Foreskin fibroblast (primary cell): ENCODE measurements at places on chromosomes 6 and 20.

- DNase-seq, result no peak
These were observed 50.8 kb downstream of the UTRN start for GRCh38 chr6:144335914-144336313.

- DNase-seq, result peak; percentile 60
These were observed 98.5 kb downstream of the ARMC2 start for GRCh38 chr6:108946695-108947094.

DNA sequence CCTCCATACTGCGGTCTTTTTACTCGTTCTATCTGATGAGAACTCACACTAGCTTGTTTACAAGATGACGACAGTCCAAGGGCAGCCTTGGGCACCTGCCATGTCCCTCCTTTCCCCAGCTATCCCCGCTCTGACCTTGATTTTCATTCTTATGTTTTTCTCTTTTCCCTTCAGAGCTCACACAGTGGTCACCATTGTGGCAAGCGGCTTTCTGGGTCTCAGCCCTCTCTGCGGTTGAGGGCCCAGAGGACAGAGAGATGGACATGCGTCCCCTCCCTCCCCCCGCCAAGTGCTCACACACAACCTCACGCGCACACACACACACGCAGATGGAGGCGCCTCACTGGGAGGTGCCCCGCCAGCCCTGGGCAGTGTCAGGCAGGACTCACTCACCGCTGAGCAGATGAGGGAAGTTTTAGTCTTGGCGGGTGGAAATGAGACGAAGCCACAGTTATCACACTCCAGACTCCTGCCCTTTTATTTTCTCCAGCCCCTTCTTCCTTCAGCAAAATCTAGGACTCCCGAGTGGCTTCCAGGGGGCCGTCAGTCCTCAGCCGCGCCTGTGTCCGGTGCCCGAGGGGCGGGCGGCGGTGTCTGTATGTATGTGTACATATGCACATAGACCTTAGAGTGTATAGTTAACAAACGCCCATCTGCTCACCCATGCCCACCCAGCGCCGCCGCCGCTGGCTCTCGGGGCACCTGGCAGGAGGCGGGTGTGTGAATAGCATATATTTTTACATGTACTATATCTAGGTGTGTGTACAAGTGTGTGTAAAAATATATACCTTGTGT lies 13.8 kb upstream of the MYL9 start:
- no peak for DNase-seq

DNA sequence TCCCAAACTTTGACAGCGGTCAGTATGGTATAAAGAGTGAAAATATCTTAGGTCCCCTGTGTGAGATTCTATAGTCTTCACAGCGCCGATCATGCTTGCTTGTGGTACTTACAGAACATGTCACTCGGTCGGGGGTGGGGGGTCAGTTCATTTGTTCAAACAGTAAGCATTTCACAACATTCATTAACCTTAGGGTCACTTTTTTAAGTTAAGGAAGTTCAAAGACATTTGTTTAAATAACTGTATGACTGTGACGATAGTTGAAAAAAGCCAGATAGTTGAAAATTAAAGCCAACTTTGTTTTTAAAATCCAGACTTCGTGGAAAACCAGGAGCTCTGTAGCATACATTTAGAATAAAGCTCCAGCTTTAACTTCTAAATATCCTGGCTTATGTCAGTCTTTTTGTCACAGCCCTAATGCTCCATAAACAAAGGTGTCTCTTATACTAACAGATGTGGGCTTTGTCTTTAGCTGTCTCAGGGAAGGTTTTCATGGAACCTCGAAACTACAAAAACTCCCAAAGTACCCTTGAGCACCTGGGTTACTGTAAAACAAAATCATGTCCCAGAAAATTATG lies 57.9 kb upstream of the PHACTR2 start:
- DNase-seq, result no peak

- peak; percentile 38 for DNase-seq
These were observed 2.2 kb upstream of the BFSP1 start for GRCh38 chr20:17533396-17533795.

GRCh38 chr20:62047666-62048345 lies 17.9 kb downstream of the TAF4 start:
- DNase-seq, result no peak

- no peak for DNase-seq
These were observed 73.7 kb downstream of the AFG1L start for GRCh38 chr6:108368431-108369030.

DNA sequence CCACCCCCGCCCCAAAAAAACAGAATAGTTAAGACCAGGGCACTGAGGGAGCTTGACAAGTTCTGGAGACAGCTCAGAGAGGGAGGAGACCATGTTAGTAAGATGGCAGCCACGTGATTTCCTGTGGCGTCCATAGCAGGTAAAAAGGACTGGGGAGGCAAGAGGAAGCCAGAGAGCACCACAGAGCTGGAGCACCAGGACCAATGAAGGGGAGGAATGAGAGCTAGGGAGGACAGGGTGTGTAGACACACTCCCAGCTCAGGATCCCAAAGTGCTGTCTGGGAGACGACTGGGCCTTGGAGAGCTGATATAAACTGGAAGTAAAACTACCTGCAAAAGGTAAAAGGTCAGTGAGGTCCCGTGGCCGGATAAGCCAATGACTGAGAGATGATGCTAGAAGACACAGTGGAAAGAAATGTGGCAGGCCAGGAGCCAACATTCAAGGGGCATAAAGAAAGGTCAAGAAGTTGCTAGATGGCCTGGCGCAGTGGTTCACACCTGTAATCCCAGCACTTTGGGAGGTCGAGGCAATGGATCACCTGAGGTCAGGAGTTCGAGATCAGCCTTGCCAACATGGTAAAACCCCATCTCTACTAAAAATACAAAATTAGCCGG lies 39.0 kb downstream of the SLC23A2 start:
- no peak for DNase-seq

GRCh38 chr20:23513164-23513563 lies 22.2 kb downstream of the CST8 start:
- no peak for DNase-seq

DNA sequence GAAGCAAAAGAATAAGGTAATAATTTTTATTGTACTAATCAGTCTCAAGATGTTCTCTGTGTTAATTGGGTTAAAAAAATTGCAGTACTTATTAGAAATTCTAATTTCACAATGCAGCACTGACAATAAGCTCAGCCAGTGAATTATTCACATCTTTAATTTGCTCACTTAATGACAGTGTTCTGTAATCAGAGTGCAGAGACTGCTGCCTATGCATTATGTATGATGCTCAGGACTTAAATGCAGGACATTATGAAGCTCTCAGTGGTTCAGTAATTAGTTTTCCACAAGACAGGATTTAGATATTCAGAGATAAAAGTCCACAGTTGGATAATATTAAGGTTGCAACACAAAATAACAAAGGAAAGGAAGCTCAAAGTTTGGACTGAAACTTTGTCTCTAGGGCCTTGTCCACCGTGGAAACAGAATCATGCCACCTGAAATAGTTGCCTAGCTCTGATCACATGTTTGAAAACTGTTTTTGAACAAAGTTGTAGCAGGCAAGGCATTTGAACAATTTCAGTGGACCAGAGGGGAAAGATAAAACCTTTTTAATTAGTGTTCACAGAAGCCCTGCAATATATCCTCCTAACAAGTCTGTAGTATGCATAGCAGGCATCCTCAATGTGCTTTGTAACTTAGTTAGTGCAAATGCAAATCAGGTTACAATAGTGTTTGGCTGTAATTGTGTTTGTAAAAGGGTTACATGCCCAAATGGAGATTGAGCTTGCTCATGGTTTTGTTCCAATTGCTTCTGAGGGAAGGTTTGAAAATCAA lies 23.7 kb upstream of the MMS22L start:
- DNase-seq, result no peak

DNA sequence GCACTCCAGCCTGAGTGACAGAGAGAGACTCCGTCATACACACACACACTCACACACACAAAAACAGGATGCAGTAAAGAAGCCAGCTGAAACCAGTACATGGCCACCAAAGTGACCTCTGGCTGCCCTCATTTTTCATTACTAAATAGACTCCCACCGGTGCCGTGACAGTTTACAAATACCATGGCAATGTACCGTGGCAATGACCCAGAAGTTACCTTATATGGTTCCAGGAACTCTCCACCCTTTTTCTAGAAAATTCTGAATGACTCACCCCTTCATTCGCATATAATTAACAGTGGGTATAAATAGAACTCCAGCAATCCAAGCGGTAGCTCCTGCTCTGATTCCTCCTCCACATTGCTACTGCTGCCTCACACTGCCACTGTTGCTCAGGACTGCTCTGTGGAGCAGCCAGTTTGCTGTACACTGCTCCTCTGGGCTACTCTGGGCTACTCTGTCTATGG lies 57.7 kb downstream of the SNX5 start:
- peak; percentile 82 for DNase-seq

- DNase-seq, result no peak
These were observed 7.2 kb downstream of the HLA-G start for GRCh38 chr6:29834564-29835436.

- no peak for DNase-seq
These were observed 5.9 kb upstream of the SLC12A5 start for GRCh38 chr20:46023148-46023484.

GRCh38 chr6:72657407-72658197 lies 35.7 kb downstream of the KCNQ5 start:
- peak; percentile 15 for DNase-seq

GRCh38 chr20:5670036-5670536 lies 80.1 kb upstream of the SHLD1 start:
- no peak for DNase-seq

- DNase-seq, result peak; percentile 74
These were observed 13.9 kb upstream of the ATG5 start for GRCh38 chr6:106339334-106340029.

- DNase-seq, result peak; percentile 7
These were observed 227.0 kb downstream of the BMP2 start for GRCh38 chr20:6994452-6994851.
